Stimulated activated CD4-positive, alpha-beta T cell treated with anti-CD3 and anti-CD28 coated beads, Interleukin-15, amount 100 ng/mL, for 1 hour (primary cell): ENCODE measurements at places on chromosomes 2 and 18.

DNA sequence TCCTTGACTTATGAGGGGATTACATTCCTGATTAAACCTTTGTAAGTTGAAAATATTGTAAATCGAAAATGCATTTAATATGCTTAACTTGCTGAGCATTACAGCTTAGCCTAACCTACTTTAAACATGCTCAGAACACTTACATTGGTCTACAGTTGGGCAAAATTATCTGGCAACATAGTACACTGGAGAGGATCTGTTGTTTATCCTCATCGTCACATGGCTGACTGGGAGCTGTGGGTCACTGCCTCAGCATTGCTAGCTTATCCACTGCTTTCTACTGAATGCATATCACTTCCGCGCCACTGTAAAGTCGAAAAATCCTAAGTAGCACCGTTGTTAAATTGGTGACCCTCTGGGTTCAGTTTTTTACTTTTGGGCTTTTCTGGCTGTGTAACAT lies 13.7 kb downstream of the PMS1 start:
- no peak for DNase-seq

GRCh38 chr2:21404827-21405625 lies 281.3 kb downstream of the TDRD15 start:
- DNase-seq, result no peak

GRCh38 chr2:160306985-160307384 lies 106.9 kb upstream of the ITGB6 start:
- no peak for DNase-seq

DNA sequence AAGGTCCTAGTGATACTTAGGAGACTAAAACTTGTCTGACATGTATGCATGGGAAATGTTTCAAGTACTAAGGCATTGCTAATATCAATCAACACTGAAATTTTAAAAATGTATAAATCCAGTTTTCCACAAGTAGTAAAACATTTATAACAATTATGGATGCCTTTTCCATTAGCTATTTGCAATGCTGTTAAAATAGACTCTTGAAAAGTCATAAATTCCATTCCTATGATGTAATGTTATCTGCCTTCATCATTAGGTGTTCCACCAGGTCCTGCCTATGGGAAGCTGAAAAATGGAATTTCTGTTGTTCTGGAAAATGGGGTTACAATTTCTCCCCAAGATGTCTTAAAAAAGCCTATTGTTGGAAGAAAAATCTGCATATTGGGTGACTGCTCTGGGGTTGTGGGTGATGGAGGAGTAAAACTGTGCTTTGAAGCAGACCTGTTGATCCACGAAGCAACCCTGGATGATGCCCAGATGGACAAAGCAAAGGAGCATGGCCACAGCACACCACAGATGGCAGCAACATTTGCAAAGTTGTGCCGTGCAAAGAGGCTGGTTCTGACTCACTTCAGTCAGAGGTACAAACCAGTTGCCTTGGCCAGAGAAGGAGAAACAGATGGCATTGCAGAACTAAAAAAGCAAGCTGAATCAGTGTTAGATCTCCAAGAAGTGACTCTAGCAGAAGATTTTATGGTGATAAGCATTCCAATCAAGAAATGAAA lies 18.7 kb downstream of the ELAC1 start:
- no peak for DNase-seq

DNA sequence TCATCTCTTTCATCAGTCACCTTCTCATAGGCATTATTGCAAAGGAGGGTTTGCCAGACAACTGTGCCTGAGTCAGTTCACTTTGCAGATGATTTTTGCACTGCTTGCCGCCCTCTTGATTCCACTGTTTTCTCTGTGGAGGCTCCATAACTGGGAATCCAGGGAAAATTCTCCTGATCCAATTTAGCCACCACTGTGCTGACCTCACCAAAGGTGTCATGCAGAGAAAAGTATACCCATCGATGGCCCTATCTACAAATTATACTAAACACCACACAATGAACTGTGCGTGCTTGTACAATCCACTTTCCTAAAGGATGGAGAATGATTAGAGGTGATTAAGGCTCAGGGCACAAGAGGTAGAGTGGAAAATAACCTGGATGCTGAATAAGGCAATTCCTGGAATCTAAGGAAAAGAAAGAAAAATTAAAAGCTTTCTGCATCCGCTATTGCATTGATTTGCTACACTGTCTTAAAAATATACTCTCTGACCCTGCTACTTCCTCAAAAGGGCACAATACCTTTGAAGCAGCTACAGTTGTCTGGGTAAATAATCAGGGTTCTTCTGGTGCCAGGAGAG lies 409.4 kb downstream of the RIT2 start:
- DNase-seq, result no peak
